ENCODE measurements at places on chromosomes 2 and 18. TPM values are rescaled to one million over a fixed set of nuclear protein-coding genes. Genes with fewer than 3 reads are reported as not detected.

ABCB11 gene
- under 0.01 TPM for total RNA-seq

RAPH1 gene
- 52.6 TPM for total RNA-seq

ST6GAL2 gene
- 0.25 TPM for total RNA-seq

EPAS1 gene
- 182 TPM for total RNA-seq

MARCO gene
- total RNA-seq, result not detected

PTPRM gene
- 118 TPM for total RNA-seq

NCKAP5 gene
- total RNA-seq, result 1.4 TPM

PLGLB2 gene
- 0.65 TPM for total RNA-seq

TCF7L1 gene
- total RNA-seq, result 2.9 TPM

CYTIP gene
- not detected for total RNA-seq

INPP5D gene
- total RNA-seq, result 37.7 TPM

TMEM169 gene
- under 0.01 TPM for total RNA-seq

VPS4B gene
- 60.7 TPM for total RNA-seq

ELOA2 gene
- total RNA-seq, result not detected

MOGAT1 gene
- not detected for total RNA-seq

ANKRD62 gene
- not detected for total RNA-seq

FTCDNL1 gene
- 0.16 TPM for total RNA-seq

MYO3B gene
- total RNA-seq, result not detected

RTP5 gene
- total RNA-seq, result not detected

PLA2R1 gene
- total RNA-seq, result 37.4 TPM

CSRNP3 gene
- total RNA-seq, result under 0.01 TPM

TEX44 gene
- not detected for total RNA-seq

TBC1D8 gene
- total RNA-seq, result 92.5 TPM

TMEM247 gene
- total RNA-seq, result not detected

COA5 gene
- total RNA-seq, result 25.9 TPM

SIX3 gene
- not detected for total RNA-seq

ACTG2 gene
- not detected for total RNA-seq

LCT gene
- total RNA-seq, result not detected

BOK gene
- 34.8 TPM for total RNA-seq

SPP2 gene
- not detected for total RNA-seq

SPDYA gene
- 1.3 TPM for total RNA-seq

ADGRF3 gene
- total RNA-seq, result 0.06 TPM

IL1RL1 gene
- 3.3 TPM for total RNA-seq

SPHKAP gene
- not detected for total RNA-seq
